ENCODE measurements at places on chromosomes 1 and 21.

DNA sequence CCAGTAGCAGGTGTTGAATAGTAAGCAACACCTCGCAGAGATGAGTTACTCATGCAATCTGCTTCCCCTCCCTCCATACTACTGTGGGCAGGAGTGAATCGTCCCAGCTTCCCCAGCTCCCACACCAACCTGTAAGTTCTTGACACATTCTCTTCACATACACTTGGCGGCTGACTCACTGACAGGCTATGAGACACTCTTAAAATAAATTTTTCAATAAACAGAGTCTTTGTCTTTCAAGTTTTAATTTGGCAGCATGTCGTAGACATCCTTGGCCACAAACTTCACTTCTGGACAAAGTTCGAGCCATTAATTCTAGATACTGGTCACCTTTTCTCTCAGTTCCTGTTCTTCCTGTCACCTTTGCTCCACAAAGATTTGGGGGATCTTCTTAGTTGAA is 290.7 kb downstream of the TM2D1 start:
- peak; percentile 17 for DNase-seq

- no peak for DNase-seq
These were observed 1.1 kb downstream of the KRTAP10-12 start for GRCh38 chr21:44697811-44698734.

DNA sequence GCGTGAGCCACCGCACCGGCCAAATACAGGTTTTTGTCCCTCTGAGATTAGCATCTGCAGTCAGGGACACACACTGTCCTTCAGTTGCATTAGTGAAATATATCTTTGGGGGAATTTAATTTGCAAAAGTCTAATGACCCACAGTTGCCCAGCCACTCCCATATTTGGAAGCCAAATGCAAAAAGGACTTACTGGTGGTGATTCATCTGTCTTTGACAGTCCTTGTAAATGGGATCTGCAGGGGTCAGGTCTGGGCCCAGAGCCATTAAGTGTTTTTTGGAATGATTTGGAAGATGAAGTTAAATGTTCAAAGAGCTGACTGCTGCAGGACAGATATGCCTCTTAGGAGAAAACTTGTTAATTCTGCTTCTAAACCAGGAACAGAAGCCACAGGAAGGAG is 44.6 kb upstream of the DNASE2B start:
- no peak for DNase-seq

DNA sequence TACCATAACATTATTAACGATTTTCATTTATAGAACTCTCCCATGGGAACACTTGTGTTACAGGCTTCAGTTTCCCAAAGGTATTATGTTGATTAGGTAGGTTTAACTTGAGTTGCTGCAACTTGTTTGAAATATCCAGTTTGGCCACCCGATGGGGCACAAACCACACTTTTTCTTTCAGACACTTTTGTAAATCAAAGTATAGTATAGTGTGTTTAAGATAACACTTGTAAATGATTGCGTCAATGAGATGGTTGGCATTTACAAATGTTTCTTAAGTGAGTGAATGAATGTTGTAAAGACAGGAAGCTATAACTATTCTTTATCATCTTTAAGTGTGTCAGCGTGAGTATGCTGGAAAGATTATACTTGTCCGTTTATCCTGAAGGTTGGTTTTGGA is 4.3 kb downstream of the XPR1 start:
- peak; percentile 48 for DNase-seq

DNA sequence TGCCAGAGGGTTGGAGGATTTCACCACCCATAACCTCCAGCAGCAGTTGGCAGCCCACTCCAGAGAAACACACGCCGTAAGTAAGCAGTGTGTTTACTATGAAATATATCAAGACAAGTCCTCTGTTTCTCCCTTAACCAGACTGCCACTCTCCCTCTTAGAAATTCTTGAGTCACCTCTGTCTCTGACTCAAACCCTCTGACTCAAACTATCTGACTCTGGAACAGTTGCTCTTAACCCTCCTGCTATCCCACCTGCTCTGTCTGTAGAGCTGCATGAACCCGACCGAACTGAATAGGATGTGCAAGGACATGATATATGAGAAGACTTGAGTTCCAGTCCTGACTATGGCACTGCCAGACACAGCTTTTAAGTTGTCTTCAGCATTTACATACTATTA is 14.1 kb downstream of the INPP5B start:
- peak; percentile 87 for DNase-seq

GRCh38 chr1:231415018-231415583 is 7.0 kb downstream of the EGLN1 start:
- DNase-seq = no peak

DNA sequence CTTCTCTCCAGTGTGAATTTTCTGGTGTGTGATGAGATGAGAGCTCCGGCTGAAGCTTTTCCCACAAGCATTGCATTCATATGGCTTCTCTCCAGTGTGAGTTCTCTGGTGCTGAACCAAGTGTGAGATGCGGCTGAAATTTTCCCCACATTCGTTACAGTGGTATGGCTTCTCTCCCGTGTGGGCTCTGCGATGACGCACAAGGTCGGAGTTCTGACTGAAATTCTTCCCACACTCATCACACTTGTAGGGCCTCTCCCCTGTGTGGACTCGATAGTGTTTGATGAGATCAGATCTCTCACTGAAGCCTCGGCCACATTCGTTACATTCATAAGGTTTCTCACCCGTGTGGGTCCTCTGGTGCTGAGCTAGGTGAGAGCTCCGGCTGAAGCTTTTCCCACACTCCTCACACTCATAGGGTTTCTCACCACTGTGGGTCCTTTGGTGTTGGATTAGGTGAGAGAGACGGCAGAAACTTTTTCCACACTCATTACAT is 7.4 kb downstream of the ZNF436 start:
- no peak for DNase-seq

GRCh38 chr21:25818121-25818520 is 83.3 kb downstream of the GABPA start:
- no peak for DNase-seq

DNA sequence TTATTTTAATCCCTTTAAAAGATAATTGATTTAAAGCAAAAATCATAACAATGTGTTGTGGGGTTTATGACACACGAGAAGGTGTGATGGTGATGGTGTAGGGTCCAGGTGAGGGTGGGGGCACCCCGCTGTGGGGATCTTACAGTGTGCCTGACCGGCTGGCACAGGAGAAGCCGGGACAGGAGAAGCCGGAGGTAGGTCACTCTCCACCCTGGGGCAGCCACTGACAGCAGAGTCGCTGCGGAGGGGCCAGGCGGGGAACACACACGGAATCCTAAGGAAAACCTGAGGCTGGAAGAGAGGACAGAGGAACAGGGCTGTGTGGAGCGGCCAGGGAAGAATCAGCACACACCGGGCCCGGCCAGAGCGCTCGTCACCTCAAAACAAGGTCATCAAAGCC is 4.3 kb upstream of the LRRC3 start:
- DNase-seq = no peak

- no peak for DNase-seq
These were observed 1.7 kb upstream of the FRRS1 start for GRCh38 chr1:99768104-99768503.

DNA sequence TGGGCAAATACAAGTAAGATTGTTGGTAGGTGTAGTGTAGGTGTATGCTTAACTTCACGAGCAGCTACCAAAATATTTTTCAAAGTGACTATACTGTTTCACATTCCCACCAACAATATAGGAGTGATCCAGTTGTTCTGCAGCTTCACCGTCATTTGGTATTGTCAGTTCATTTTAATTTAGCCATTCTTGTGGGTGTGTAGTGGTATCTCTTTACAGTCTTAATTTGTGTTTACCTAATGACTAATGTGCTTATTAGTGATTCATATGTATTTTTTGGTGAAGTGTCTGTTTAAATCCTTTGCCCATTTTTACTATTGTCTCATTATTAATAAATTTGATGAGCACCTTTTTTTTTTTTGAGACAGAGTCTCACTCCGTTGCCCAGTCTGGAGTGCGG is 35.4 kb downstream of the RCSD1 start:
- no peak for DNase-seq

DNA sequence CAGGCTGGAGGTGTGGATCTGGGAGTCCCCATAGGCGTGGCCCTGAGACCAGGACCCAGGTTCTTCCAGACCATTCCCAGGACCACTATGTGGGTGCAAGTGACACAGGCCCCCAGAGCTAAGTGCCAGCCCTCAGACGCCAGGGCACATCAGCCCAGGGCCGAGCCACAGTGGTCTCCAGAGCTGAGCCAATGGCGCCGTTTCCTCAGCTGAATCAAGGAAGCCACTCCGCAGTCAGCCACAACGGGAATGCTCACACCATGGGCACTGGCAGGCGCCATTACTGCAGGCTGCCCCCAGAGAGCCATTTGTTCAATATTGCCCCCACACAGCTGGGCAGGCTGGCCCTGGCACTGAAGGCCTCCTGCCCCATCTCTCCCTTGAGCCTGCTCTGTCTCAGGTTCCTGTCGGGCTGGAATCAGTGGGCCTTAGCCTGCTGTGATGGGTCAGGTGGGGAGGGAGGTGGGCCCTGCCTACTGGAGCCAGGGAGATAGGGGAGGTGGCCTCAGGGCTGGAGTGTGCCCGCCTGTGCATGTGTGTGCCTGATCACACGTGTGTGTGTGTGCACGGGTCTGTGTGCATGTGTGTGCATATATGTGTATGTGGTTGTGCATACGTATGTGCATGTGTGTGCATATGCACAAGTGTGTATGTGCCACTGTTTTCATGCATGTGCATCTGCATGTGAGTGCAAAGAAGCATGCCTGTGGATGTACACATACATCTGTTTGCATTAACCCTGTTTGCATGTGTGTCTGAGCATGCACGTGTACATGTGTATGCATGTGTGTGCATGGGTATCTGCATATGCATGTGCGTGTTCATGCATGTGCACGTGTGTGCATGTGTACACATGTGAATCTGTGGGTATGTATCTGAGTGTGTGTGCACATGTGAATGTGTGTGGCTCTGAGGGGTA is 6.1 kb downstream of the GJC2 start:
- DNase-seq = no peak

- DNase-seq = peak; percentile 20
These were observed 532 bp downstream of the RALGPS2 start for GRCh38 chr1:178725466-178726086.

DNA sequence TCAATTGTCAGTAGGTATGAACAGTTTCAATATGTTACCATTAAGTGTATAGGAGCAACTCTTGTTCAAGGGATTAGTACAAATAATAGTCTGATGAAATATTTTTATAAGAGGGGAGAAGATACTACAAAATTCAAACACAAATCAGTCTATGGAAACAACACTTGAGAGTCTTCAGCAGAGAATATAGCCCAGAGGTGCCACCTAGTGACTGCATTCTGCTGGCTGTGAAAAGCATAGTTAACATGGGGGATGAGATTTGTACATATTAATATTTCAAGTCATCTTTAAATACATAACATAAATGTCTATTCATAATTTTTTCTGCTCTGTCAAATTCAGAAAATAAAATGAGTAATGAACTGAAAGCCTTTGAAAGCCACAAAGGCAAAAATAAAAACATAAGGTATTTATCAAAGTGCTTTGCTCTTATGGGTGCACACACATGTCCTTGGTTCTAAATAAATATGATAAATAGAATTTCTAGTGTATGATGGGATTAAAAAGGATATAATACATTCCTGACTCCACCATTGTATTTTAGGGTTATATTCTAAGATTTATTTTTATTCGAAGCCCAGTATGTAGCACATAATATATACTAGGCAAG is 440.9 kb upstream of the ZRANB2 start:
- DNase-seq = peak; percentile 15

- DNase-seq = no peak
These were observed 2.6 kb upstream of the MYSM1 start for GRCh38 chr1:58702261-58703141.

DNA sequence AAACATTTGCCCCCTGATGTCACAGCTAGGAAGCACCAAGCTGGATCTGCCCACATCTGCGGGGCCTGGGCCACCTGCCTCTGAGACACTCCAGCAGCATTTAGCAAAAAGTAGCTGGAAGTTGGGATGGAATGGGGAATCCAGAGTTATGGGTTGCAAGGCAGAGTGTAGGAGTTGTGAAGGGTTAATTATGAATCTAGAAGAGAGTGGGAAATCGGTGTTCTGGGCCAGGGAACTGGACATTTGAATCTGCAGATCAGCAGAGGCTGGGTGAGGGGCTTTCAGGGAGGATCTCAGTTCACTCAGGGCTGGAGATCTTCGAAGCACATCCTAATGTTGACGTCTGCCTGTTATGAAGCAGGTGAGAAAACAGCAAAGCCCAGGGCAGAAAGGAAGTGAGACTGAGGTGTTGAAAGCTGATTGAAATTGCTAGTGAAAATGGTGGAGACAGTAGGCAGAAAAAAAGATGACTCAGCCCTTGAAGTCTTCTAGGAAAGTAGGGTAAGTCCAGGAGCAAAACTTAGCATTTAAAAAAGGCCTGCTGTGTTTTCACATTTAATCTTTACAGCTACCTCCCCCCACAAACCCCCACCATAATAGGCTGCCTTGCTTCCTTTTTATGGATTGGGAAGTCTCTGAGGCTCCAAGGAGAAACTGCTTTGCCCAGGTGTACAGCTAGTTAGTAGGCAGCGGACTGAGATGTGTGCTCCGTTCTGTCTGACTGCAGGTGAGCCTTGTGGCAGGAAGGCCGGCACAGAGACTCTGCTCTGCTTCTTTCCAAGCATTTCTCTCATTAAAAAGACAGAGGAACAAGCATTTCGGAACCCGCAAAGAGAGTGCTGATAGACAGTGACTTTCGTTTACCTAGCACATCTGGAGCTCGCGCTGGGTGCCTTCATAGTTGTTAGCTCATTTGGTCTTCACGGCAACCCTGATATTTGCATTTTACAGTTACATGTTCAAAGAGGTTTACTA is 7.2 kb downstream of the VANGL1 start:
- no peak for DNase-seq

DNA sequence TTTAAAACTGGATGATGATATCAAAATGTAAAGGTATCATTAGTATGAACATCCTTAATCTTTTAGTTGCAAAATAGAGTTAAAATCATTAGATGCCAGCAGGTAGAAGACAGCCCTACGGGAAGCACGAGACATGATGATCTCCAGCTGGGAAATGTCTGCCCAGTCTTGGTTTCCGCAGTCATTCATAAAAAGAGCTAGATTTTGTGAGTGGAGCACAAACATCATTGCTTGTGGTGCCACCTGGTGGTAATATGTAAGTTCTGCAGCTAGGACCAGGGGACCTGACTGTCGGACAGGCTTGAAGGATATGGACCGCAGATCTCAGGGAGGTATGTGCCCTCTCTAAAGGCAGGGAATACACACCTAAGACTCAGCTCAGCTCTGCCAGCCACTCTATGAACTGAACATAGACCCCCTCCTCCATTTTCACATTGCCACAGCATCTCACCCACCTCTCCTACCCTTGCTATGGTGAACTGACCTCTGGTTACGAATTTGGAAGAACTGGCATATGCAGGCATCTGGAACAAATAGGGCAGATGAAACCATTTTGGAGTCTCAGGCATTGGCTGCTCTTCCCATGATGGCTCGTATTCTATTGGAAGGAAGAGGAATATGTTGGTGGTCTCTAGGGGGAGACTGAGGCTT is 9.2 kb downstream of the FCMR start:
- peak; percentile 68 for DNase-seq

DNA sequence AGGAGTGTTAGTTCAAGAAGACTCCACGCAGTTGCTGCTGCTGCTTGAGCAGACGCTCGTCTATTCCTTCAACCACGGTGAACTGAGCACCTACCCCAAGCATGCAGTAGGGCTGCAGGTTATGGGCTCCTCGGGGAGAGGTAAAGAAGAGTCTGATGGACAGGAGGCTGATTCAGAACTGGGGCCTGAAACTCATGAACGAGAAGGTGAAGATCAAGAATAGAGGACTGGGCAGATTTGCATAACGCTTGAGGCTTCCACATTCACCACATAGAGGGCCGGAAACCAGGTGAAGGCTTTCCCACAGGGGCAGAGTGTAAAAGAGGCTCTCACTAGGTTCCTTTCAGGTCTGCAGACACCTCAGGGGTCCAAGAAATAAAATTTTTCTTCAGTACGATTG is 9.1 kb downstream of the ABCA4 start:
- no peak for DNase-seq

Measured in amniotic epithelial cell (primary cell).